ENCODE measurements at places on chromosomes 4 and X. TPM values are rescaled to one million over a fixed set of nuclear protein-coding genes. Genes with fewer than 3 reads are reported as not detected.

The TRAM1L1 gene
- 2.5 TPM for total RNA-seq

GRCh38 chr4:150578745-150579501, 3.0 kb upstream of the MAB21L2 start:
- no peak for DNase-seq

The HAUS3 gene
- 11.8 TPM for total RNA-seq

DNA sequence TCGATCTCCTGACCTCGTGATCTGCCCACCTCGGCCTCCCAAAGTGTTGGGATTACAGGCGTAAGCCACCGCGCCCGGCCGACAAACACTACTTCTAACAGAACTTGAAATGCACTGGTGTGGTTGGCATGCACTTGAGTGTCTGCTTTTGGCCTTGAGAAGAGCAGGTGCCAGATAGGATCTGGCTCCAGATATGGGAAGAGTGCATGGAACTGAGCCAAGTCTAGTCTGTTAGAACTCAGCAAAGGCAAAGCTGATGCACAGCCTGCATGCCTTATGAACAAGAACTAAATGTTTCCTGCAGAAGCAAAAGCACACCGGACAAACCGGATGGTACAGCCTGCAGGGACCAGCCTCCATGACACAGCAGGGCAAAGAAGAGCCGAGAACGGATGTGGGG, 35.1 kb upstream of the TBL1X start:
- DNase-seq, result no peak

The LAMTOR3 gene
- total RNA-seq, result 26.1 TPM

DNA sequence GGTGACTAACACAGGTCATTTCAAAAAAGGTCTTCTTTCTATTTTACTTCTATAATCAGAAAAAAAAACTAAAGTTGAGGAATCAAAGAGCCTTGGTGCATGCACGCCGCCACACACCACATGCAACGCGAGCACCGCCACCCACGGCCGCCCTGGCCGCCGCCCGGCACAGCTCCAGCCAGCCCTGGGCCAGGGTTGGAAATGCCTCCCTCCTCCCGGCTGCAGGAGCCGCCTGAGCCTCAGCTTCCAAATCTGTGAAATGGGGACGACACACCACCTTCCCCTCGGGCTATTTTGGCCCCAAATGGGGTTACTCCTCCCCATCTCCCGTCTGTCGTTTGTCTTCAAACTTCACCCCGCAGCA, 39.7 kb upstream of the MAN2B2 start:
- no peak for DNase-seq

The LNX1 gene
- 4.7 TPM for total RNA-seq

The RAP1GDS1 gene
- total RNA-seq, result 36.1 TPM

- no peak for DNase-seq
Observed at GRCh38 chr4:57291911-57292310, 181.7 kb upstream of the IGFBP7 start.

- DNase-seq, result no peak
Observed at GRCh38 chrX:37824491-37825214, 22.7 kb downstream of the DYNLT3 start.

The PAGE4 gene
- not detected for total RNA-seq

DNA sequence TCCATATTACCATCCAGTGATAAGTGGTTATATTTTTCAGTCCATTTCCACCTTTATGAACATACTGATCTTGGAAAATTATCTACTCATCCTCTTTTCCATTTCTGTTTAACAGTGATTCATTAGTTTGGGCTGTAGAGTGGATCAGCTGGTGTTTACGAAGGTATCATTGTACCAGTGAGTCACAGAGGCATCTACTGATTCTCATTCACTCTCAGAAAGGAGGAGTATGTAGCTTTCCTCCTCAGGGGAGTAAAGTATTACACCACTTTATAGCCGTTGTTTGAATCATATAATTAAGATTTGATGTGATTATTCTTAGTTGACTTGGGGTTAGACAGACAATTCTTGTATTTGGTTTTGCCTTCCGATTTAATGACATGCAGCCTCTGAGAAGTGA, 74.7 kb downstream of the GALNT7 start:
- no peak for DNase-seq

- DNase-seq, result no peak
Observed at GRCh38 chr4:149933883-149934282, 118.2 kb upstream of the IQCM start.

The RHOXF1 gene
- not detected for total RNA-seq

The CACNA1F gene
- 0.09 TPM for total RNA-seq

DNA sequence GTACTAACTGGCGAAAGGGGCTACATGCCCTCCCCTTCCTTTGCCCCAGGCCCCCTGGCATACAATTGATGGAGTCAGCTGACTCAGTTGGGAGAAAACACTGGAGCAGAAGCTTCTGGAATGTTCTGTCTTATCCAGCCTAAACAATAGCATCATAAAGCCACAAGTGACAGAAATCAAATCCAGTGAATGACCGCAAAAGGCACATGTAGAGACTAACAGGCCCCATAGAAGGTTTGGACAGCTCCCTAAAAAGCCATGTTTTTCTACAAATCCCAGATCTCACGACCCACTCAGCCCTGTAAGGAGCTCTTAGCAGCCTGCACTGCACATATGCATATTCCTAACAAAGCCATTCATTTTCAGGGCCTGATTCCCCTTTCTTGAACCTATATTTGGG, 25.1 kb downstream of the SCARB2 start:
- no peak for DNase-seq

GRCh38 chr4:114334884-114335330, 263.7 kb upstream of the UGT8 start:
- DNase-seq, result no peak

DNA sequence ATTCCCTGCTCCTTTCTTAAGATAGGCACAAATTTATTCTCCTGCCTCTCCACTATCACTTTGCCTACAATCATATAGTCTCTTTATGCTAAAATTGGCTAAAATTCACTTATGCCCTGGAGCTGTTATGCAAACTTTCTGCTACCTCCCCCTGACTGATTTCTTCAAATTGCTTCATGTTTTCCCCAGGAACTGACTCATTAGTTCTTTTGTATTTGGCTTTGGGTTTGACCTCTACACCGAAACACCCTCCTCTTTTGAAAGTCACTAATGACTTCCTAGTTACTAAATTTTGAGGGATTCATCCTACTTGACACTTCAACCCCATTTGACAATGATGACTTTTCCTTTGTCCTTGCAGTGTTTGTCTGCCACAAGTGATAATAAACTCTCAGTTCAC, 222.6 kb downstream of the NDST4 start:
- DNase-seq, result no peak

GRCh38 chr4:126807132-126807531, 825.6 kb upstream of the INTU start:
- DNase-seq, result no peak

- no peak for DNase-seq
Observed at GRCh38 chrX:154401045-154401799, 3.0 kb downstream of the RPL10 start.

- no peak for DNase-seq
Observed at GRCh38 chr4:59960143-59960542, 1240.0 kb upstream of the ADGRL3 start.

The BGN gene
- 743 TPM for total RNA-seq

The WNK3 gene
- 4.4 TPM for total RNA-seq

GRCh38 chr4:39936565-39937418, 40.9 kb downstream of the PDS5A start:
- no peak for DNase-seq

DNA sequence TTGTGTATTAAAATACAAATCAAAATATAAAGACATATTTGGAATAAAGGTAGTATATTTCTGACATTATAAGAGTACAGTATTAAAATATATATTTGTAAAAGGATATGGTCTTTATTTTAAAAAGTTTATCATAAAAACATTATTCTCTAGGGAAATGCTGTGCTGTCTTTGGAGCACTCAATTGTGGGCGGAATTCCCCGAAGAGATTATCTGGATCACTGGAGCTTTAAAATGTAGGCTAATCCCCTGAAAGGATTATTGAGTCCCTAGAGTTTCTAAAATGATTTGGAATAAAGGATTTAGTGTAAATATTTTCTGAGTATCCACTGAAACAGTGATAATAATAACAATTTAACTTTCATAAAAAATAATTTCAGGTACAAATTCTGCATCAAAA, 1239.4 kb downstream of the TECRL start:
- DNase-seq, result no peak

The BMPR1B gene
- total RNA-seq, result 13.9 TPM

The KIF4A gene
- 0.10 TPM for total RNA-seq

- DNase-seq, result no peak
Observed at GRCh38 chr4:16677001-16677944, 221.2 kb downstream of the LDB2 start.
